ENCODE measurements at places on chromosomes 5 and 9.

GRCh38 chr5:138677782-138678181 is 75.4 kb upstream of the CTNNA1 start:
- no peak for DNase-seq

GRCh38 chr9:136098844-136099243 is 3.8 kb upstream of the NACC2 start:
- no peak for DNase-seq

DNA sequence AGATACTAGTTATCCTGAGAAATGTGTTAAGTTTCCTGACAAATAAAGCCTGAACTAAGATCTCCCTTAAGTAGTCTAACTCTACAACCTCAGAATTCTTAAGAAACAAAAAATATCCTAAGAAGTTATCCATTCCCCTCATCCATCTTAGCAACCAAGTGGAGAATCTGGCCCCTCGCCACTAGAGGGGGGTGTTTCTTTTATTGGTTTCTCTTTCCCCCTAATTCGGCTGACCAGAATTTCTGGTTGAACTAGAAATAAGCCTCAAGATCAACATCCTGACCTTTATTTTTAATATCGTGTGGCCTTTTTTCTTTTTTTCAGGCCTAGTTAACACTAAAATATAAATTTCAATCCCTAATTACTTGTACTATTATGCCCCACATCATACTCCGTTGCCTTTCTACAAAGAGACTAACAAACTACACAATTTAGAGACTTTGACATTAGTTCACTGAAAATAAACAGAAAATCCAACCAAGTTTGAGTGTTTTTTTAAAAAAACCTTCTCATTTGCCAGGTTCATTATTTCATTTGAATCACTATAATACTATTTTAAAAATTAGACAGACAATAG is 14.3 kb upstream of the NR4A3 start:
- no peak for DNase-seq

GRCh38 chr5:39876146-39876545 is 451.4 kb upstream of the DAB2 start:
- DNase-seq = no peak

DNA sequence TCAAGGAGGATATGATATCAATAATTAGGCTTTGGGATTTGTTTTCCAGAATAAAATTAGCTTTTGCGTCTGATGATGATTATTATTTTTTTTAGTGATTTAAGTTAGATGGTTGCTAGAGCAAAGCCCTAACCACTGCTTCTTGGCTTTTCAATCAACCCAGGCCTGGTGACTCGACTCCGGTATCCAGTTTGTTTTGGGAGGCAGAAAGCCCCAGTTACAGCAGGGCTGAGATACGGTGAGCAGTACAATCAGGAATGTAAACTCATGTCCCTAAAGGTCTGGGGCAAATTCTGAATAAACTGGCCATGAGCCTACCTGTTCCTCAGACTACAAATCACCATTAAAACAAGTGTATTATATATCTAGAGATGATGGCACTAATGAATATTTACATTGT is 24.4 kb upstream of the CYFIP2 start:
- DNase-seq = no peak

DNA sequence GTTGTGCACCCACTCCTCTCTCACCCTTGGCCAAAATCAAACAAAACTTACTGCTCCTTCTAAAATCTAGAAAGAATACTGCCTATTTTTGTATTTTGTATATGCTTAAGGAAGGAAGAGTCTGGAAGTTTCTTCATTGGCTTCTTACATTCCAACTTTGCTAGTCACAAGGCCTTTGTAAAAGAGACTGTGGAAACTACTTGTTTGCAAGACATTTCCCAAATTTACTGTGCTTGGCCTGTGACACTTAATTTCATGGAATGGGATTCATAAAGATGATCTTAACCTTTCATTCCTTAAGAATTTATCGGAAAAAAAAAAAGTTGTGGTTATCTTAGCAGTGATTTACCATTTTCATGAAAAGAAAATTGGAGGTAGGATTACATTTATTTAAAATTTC is 208.9 kb downstream of the VPS13A start:
- no peak for DNase-seq

DNA sequence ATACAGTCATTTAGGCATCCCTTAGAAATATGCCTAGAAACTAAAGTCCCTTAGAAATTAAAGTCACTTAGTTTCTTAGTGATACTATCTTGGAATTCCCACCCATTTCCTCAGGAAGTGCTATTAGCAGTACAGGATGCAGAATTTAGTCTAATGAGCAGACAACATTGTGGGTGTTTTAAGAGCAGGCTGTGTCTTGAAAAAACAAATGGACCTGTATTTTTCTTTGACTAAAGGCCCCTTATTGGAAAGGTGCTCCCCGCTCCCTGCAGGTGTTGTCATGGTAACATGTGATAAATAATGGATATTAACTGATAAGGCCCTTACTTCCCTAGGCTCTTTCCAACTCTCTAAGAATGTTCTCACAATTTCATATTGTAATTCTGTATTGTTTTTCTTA is 38.8 kb upstream of the STARD4 start:
- no peak for DNase-seq

DNA sequence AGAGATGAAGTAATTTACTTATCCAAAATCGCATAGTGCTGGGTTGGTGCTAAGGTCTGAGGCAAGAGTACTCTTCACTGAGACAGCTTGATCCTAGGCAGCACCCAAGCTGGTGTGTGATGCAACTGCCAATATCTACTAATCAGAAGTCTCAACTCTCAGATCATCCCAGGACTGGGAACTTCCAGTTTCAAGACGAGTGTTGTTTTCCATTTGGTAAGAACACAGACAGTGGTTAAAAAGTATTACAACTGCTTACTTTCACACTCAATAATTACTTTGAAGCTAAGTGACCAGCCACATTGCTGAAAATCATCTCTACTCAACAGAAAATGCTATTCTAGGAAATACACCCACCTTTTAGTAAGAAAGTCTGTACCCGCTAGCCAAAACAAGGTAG is 45.3 kb downstream of the FBXW11 start:
- DNase-seq = no peak

All from substantia nigra (tissue), 51 donors.